ENCODE measurements at places on chromosomes 11 and 22.
A peak's percentile ranks its signal among the peaks of the same experiment; 100 is the strongest.

DNA sequence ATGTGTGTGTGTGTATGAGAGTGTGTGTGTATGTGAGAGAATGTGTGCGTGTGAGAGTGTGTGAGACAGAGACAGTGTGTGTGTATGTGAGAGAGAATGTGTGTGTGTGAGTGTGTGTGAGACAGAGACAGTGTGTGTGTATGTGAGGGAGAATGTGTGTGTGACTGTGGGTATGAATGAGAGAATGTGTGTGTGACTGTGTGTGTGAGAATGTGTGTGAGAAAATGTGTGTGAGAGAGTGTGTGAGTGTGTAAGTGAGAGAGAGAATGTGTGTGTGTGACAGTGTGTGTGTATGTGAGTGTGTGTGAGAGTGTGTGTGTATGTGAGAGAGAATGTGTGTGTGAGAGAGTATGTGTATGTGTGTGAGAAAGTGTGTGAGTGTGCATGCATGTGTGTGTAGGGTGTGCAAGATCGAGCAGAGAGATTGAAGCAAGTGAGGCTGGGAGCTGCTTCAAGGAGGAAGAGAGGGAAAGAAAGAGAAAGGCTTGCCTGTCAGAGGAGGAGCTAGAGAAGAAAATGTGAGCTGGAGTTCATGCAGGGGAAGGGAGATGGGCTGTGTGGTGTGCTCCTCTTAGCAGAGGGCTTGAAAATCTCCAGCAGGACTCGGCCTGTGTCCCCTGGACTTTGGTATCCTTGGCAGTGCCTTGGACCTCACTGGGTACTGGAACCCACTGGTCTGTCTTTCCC is 27.7 kb upstream of the TP53I11 start:
- DNase-seq, result no peak

DNA sequence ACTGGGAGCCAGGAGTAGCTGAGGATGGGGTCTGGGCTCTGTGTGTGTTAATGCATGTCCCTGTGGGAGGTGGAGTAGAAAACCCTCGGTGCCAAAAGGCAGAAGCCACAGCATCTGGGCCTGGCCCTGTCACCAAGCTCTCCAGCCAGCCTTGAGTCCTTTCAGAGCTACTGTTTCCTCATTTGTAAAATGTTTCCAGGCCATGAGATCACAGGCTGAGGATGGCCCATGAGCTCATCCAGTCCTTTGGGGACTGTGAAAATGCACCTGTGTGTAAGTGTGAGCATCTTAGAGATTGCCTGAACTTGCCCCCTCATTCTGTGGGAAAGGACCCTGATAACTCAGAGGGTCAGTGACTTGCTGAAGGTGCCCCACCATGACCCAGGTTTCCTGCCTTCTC is 9.1 kb downstream of the ANKK1 start:
- no peak for DNase-seq

DNA sequence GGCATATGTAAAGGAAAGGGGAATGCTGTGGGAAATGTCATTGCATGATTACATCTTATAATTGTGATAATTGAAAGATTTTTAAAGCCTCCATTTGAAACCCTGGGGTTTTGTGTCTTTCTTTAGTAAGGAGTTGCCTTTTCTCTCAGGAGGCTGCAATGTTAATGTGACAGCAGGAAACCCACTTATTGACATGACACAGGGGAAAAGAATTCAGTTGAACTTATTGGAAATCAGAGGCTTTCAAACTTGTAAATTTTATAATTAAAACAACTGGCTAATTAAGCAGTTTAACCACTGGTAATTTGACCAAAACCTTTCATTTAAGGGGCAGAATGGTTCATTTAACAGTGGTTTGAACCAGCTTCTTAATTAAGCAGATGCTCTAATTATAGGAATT is 31.2 kb downstream of the MRPL48 start:
- DNase-seq, result no peak

DNA sequence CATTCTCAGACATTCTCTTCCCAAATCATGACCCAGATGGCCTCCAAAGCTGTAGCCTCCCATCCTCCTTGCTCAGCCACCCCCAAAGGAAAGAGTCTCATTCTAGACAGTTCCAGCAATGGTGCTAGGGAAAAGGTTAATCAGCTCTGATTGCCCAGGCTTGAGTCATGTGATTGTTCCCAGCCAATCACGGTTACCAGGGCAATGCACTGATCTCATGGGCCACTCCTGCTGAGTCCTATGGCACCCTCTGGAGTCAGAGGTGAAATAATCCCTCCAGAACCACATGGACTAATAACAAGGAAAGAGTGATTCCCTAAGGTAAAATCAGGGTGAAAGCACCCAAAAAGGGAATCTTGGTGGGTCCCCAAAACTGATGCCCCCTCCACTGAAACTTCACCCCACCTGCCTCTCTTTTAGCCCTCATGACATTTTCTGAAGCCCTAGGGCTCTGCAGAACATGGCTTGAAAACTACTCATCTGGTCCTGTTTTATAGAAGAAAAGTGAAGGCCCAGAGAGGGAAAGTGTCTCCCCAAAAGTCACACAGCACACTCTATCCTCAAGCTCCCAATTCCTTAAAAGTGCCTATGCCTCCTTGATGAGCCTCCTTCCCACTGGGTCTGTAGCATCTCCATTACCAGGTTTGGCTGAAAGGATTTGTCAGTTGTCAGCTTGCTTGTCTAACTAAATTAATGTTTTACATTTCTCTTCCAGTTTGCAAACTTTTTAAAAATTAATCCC is 203.7 kb downstream of the MN1 start:
- no peak for DNase-seq

- DNase-seq, result no peak
Measured at GRCh38 chr22:49429066-49429465, 398.6 kb downstream of the BRD1 start.

DNA sequence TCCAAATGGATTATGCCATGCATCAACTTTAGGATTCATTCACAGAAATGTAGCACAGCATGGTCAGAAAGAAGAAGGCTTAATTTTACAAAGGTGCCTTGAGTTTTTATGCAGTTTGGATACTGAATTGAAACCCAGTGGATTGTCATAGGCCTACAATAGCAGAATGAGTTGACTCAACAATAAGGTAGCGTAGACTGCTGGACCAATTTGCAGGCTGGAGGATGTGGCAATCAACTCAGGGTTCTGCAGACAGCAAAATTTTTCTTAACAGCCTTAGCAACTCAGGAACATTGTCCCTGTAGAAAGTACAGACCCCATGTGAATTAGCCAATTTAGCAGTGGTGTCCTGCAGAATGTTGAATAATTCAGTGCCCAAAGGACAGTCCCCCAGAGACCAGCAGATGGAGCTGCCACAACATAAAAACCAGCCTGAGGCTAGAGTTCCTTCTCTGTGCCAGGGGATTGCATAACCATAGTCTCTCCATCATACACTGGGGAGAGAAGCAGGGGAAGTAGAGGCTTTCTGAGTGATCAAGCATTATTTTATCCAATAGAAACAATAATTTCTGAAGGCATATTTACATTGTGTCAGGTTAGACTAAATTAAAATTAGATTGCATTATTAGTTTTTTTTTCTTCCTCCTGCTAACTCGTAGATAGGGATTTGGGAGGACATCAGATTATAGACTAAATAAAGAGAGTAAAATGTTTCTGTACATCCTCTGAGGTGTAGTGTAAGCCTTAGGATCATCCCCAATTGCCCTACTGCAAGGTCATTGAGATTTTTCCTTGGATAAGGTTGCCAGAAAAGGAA is 20.3 kb upstream of the MRPL17 start:
- DNase-seq, result peak; percentile 27

GRCh38 chr11:94675813-94676212 is 92.3 kb upstream of the AMOTL1 start:
- DNase-seq, result no peak

DNA sequence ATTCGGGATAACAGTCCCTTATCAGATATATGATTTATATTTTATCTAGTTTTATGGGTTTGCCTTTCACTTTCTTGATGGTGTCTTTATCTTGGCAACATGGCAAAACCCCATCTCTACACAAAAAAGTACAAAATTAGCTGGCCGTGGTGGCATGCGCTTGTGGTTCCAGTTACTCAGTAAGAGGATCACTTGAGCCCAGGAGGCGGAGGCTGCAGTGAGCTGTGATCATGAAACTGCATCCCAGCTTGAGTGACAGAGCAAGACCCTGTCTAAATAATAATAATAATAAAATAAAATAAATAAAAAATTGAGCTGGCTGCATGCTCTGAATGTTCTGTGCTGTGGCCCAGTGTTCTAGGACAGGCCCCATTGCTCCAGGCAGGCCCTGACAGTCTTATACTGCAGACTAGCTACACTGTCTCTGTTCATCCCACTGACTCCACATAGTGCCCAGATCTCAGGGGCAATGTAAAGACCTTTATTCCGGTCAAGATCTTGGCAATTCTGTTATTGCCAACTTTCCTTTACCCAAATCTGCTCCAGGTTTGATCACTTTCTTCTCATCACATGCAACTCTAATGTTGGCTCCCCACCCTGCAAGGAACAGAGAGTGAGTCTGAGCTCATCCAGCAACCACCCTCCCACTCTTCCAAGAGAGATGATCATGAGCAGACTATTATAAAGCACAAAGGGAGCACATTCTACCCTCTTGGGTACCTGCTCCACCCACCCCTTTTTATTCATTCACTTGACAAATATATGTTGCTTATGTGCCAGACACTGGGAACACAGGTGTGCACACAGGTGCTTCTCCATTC is 8.8 kb downstream of the HSPA8 start:
- no peak for DNase-seq

Data from neuronal stem cell (in vitro differentiated cells).